ENCODE measurements at places on chromosomes 1 and 21. TPM values are rescaled to one million over a fixed set of nuclear protein-coding genes. Genes with fewer than 3 reads are reported as not detected.

XCL2 gene
- total RNA-seq: 1.6 TPM

MCOLN3 gene
- total RNA-seq: 3.1 TPM

LCE3E gene
- not detected for total RNA-seq

GRCh38 chr21:37088186-37088735 lies 15.2 kb downstream of the TTC3 start:
- no peak for DNase-seq

- no peak for DNase-seq
Observed at GRCh38 chr1:33397125-33397506, 33.8 kb downstream of the PHC2 start.

- DNase-seq: no peak
Observed at GRCh38 chr1:112579801-112580510, 39.0 kb downstream of the ST7L start.
